ENCODE measurements at places on chromosomes 1 and 21. TPM values are rescaled to one million over a fixed set of nuclear protein-coding genes. Genes with fewer than 3 reads are reported as not detected.
A peak's percentile ranks its signal among the peaks of the same experiment; 100 is the strongest.

DNA sequence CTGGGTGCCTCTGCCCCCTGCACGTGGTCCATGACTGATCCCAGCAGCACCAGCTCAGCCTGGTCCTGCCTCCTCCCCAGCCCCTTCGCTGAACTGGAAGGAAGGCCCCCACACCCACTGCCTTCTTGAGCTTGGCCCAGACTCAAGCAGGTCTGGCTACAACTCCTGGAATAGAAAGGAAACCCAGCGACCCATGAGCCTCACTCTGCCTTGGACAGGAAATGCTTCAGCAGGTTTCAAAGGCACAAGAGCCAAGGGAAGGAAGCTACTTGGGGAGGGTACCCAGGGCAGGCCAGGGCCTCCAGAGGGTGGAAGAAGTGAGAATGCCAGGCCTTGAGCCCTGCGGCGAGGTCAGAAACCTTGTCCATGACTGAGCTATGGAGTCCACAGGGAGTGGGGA lies 35.9 kb upstream of the RD3 start:
- peak overlapping the region; percentile 29 for H3K27ac ChIP-seq
- no peak for DNase-seq
- H3K27me3 ChIP-seq, result peaks cover 3% of the 10 kb centered on the region
- H3K36me3 ChIP-seq, result no peaks in the 10 kb centered on the region
- H3K4me3 ChIP-seq, result no peak overlapping the region

GRCh38 chr1:181152892-181153633 lies 64.6 kb downstream of the IER5 start:
- peaks cover 10% of the 10 kb centered on the region for H3K4me1 ChIP-seq
- peak overlapping the region; percentile 29 for H3K27ac ChIP-seq
- no peaks in the 10 kb centered on the region for H3K36me3 ChIP-seq
- H3K4me3 ChIP-seq, result no peak overlapping the region

GRCh38 chr1:97849345-97850340 lies 71.2 kb downstream of the DPYD start:
- no peak overlapping the region for H3K27ac ChIP-seq
- H3K27me3 ChIP-seq, result no peaks in the 10 kb centered on the region
- H3K36me3 ChIP-seq, result no peaks in the 10 kb centered on the region
- no peaks in the 10 kb centered on the region for H3K4me1 ChIP-seq
- no peak for DNase-seq

DNA sequence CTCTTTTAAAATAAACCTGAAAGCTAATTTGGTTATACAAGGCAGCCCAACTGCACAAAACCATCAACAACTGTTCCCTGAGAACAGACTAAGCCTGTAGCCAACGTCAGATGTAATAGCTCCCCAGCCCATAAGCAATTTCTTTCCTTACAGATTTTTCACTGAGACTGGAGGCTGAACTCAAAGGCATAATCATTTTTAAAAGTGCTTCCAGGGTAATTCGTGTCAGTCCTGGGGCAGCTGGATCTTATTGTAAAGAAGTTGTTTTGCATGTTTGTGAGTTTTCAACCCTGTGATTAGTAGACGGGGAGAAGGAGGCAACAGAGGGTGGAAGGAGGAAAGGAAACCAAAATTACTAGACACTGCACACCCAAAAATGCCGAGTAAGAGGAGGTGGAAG lies 3.2 kb downstream of the DPT start:
- peaks cover 17% of the 10 kb centered on the region for H3K4me1 ChIP-seq
- H3K36me3 ChIP-seq, result no peaks in the 10 kb centered on the region
- H3K27ac ChIP-seq, result no peak overlapping the region
- no peak overlapping the region for H3K4me3 ChIP-seq

DNA sequence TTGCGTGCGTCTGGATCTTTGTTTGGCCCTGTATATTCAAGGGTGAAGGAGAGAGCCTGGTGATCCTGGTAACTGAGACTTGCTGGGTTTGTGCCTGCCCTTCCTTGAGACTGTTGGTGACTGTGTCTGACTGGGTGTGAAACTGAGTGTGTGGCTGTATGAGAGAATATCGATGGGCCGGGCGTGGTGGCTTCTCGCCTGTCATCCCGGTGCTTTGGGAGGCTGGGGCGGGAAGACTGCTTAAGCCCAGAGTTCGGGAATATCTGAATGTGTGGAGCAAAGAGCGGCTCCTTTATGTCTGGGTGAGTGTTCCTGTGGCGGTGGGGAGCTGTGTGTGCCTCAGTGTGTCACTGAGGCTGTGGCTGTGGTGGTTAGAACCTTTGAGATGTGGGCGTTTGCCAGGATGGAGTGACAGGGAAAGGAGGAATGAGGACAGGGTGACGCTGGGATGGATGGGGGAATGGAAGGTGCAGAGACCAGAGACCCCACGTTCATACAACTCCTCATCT lies 2.7 kb upstream of the MARCKSL1 start:
- no peak for DNase-seq
- H3K36me3 ChIP-seq, result peaks cover 11% of the 10 kb centered on the region
- H3K27me3 ChIP-seq, result no peaks in the 10 kb centered on the region
- peak overlapping the region; percentile 2 for H3K4me3 ChIP-seq

- peaks cover 3% of the 10 kb centered on the region for H3K36me3 ChIP-seq
- H3K27ac ChIP-seq, result no peak overlapping the region
- no peaks in the 10 kb centered on the region for H3K27me3 ChIP-seq
- peak; percentile 67 for DNase-seq
- peaks cover 35% of the 10 kb centered on the region for H3K4me1 ChIP-seq
Observed at GRCh38 chr1:14788080-14788479, 189.6 kb downstream of the KAZN start.

- H3K4me3 ChIP-seq, result peak overlapping the region; percentile 48
- H3K27me3 ChIP-seq, result no peaks in the 10 kb centered on the region
- H3K4me1 ChIP-seq, result peaks cover 6% of the 10 kb centered on the region
- no peak for DNase-seq
- no peaks in the 10 kb centered on the region for H3K36me3 ChIP-seq
Observed at GRCh38 chr1:241640867-241641622, 876 bp upstream of the CHML start.

DNA sequence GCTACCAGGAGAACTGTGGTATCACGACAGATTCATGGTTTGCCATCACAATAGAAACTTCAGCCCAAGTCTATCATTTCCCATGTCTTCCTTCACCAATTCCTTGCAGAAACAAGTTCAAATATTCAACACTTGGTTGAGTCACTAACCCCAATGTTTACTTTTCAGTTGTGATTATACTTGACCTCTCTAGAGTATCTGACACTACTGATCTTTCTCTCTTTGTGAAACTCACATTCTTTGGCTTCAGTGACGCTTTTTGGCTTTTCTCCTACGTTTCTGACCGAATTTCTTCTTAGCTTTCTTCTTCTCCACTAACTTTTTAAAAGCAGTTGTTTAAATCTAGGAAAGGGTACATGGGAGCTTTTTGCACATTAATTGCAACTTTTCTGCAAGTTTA lies 48.8 kb upstream of the HMGB4 start:
- H3K4me3 ChIP-seq, result no peak overlapping the region
- no peaks in the 10 kb centered on the region for H3K4me1 ChIP-seq
- H3K36me3 ChIP-seq, result peaks cover 6% of the 10 kb centered on the region
- DNase-seq, result no peak

- peaks cover 9% of the 10 kb centered on the region for H3K27me3 ChIP-seq
- H3K36me3 ChIP-seq, result no peaks in the 10 kb centered on the region
- no peak overlapping the region for H3K4me3 ChIP-seq
- no peak for DNase-seq
- no peak overlapping the region for H3K27ac ChIP-seq
Observed at GRCh38 chr1:40339420-40340323, 22.6 kb upstream of the COL9A2 start.

- H3K27ac ChIP-seq, result no peak overlapping the region
- H3K4me1 ChIP-seq, result peaks cover 6% of the 10 kb centered on the region
- H3K27me3 ChIP-seq, result no peaks in the 10 kb centered on the region
- H3K4me3 ChIP-seq, result no peak overlapping the region
- no peaks in the 10 kb centered on the region for H3K36me3 ChIP-seq
Observed at GRCh38 chr1:246110343-246111219, 396.5 kb downstream of the SMYD3 start.

- no peak overlapping the region for H3K27ac ChIP-seq
- no peak overlapping the region for H3K4me3 ChIP-seq
- H3K4me1 ChIP-seq, result peaks cover 51% of the 10 kb centered on the region
- peaks cover under 1% of the 10 kb centered on the region for H3K36me3 ChIP-seq
- DNase-seq, result no peak
Observed at GRCh38 chr21:45002381-45003204, 62.8 kb downstream of the SLX9 start.

GRCh38 chr1:5779608-5780323 lies 212.5 kb downstream of the NPHP4 start:
- no peak for DNase-seq
- H3K27ac ChIP-seq, result no peak overlapping the region
- H3K36me3 ChIP-seq, result no peaks in the 10 kb centered on the region

DNA sequence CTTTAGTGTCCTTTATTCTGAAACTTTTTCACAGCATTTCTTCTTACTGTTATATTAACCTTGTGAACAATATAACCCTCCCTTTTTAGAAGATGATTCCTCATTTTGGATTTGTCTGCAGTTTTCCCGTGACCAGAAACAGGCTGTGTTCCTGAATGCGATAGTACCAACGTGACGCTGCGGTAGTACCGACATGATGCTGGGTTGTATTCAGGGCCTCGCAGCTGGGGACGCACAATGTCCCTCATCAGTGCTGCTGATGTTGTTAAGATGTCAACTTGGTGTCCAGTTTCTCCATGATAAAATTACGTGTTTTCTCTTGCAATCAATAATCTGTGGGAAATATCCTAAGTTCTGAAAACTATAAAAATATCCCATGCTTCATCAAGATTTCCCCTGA lies 761.4 kb upstream of the TPTE start:
- no peak for DNase-seq
- H3K36me3 ChIP-seq, result no peaks in the 10 kb centered on the region
- no peak overlapping the region for H3K4me3 ChIP-seq
- H3K27ac ChIP-seq, result no peak overlapping the region

- H3K27ac ChIP-seq, result no peak overlapping the region
- DNase-seq, result no peak
- H3K4me1 ChIP-seq, result peaks cover 18% of the 10 kb centered on the region
- no peak overlapping the region for H3K4me3 ChIP-seq
- no peaks in the 10 kb centered on the region for H3K27me3 ChIP-seq
Observed at GRCh38 chr1:149931212-149931790, 3.7 kb upstream of the SF3B4 start.

GRCh38 chr1:184941410-184941733 lies 32.9 kb downstream of the NIBAN1 start:
- H3K4me3 ChIP-seq, result no peak overlapping the region
- no peak for DNase-seq
- H3K27ac ChIP-seq, result no peak overlapping the region
- no peaks in the 10 kb centered on the region for H3K36me3 ChIP-seq
- H3K27me3 ChIP-seq, result no peaks in the 10 kb centered on the region

DNA sequence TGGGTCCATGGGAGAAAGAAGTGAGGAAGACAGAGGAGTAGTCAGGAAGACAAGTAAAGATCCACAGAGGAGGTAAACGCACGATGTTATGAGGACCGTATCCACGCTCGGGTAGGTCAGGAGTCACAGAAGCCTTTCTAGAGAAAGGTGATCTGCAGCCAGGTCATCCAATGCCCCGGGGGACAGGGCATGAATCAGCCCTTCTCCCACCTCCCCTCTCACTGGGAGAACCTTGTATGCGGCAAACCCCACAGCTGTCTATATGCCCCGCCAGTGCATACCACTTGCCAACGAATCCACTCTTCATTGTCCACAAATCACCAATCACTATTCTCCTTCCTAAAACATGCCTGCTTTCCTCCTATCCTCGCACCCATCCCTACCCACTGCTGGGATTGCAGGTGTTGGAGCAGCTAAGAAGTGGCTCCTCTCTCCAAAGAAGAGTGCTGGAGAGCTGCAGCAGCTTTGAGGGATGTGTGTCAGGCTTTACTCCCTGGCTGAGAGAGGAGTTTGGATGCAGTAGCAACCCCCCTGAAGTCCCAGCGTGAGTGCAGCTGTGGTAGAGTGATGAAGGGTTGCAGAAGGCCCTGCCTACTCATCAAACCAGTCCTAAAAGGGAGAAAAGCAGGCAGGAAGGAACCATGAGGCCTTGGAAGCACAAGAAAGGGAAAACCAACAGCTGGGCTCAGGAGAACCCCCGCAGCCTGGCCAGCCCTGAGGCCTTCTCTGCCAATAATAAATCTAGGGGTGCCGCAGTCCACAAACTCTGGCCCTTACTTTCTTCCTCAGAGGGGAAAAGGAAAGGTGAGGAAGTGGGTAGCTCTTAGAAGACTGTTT lies 102.2 kb upstream of the GADD45A start:
- peak; percentile 13 for DNase-seq
- H3K27me3 ChIP-seq, result no peaks in the 10 kb centered on the region
- H3K4me3 ChIP-seq, result no peak overlapping the region
- H3K27ac ChIP-seq, result no peak overlapping the region
- no peaks in the 10 kb centered on the region for H3K36me3 ChIP-seq

- H3K36me3 ChIP-seq, result no peaks in the 10 kb centered on the region
- no peaks in the 10 kb centered on the region for H3K4me1 ChIP-seq
- DNase-seq, result no peak
- no peak overlapping the region for H3K27ac ChIP-seq
- no peak overlapping the region for H3K4me3 ChIP-seq
Observed at GRCh38 chr21:28337315-28337714, 655.4 kb downstream of the LTN1 start.

- no peaks in the 10 kb centered on the region for H3K4me1 ChIP-seq
- H3K27me3 ChIP-seq, result no peaks in the 10 kb centered on the region
- no peaks in the 10 kb centered on the region for H3K36me3 ChIP-seq
- no peak for DNase-seq
Observed at GRCh38 chr1:186745531-186746146, 65.4 kb upstream of the PTGS2 start.

DNA sequence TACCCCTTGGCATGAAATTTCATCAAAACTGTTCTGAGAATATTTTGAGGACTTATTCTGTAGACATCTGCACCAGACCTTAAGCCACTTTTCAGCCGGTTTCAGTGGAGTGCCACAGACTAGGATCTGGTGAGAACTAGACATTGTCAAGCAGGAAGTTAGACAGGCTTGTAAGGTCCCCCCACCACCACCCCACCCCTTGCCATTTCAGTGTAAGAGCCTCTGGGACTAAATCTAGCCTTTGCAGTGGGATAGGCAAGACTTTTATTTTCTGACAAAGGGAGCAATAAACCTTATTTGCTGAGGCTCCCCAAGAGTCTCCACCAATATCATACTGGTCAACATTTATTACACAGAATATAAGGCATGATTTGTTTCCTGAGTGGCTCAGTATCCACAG lies 77.9 kb upstream of the EXO1 start:
- no peaks in the 10 kb centered on the region for H3K27me3 ChIP-seq
- H3K36me3 ChIP-seq, result no peaks in the 10 kb centered on the region
- H3K4me3 ChIP-seq, result no peak overlapping the region
- no peak overlapping the region for H3K27ac ChIP-seq

GRCh38 chr1:162385702-162386101 lies 4.2 kb downstream of the C1orf226 start:
- H3K4me1 ChIP-seq, result peaks cover 30% of the 10 kb centered on the region
- no peaks in the 10 kb centered on the region for H3K27me3 ChIP-seq
- H3K4me3 ChIP-seq, result no peak overlapping the region
- no peak overlapping the region for H3K27ac ChIP-seq
- DNase-seq, result no peak
- peaks cover 29% of the 10 kb centered on the region for H3K36me3 ChIP-seq

Gene FAM167B
- 0.69 TPM for total RNA-seq

Gene S100A3
- total RNA-seq, result not detected

Gene FCRL4
- total RNA-seq, result not detected

Gene OR6N1
- not detected for total RNA-seq

Gene PRSS38
- not detected for total RNA-seq

Gene TRMT1L
- 21.8 TPM for total RNA-seq

Gene HSD11B1
- total RNA-seq, result 0.22 TPM

Gene FABP3
- total RNA-seq, result 82.1 TPM

Gene MYCBP
- total RNA-seq, result 12.3 TPM

Gene GCSAML
- total RNA-seq, result 0.40 TPM

Data from spinal cord (tissue), 10 donors.